Activated naive CD4-positive, alpha-beta T cell (primary cell): ENCODE measurements at places on chromosomes 11 and 22.

DNA sequence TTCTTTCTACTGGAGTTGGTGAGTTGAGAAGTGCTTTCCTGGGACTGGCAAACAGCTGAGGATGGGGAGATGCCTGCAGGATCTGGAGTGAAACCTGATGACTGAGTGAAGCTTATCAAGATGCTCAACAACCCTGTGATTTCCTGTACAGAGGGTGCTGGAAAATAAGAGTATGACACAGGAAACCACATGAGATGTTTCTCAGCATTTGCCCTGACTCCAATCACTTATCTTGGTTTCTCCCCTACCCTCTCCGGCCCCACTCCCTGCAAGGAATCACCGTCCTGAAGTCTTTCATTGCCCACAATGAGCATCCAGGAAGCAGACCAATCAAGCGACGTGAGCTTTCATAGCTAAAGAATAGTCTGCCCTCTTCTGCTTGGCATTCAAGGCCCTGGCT is at the start of gene MRGPRX2:
Gene MRGPRX2 (minus strand): TSS at position 89 of the 400 bp plus-strand sequence. CDS start 4,315 bp downstream, outside the sequence.
- no peak for DNase-seq

DNA sequence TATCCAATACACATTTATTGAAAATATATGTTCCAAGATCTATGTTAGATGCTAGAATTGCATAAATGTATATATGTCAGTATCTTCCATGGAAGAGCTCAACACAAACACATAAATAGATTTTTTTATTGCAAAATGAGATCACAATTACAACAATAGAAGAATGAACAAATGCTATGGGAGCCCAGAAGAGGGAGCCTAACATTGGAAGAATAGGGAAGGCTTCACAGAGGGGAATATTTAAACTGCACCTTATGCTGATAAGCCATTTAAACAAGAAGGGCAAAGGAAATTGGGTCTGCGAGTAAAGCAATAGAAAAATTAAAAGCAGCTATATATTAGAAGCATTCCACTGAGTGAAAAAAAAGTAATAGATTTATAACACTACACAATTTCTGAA is 96.1 kb upstream of the LRRC55 start:
- no peak for DNase-seq

DNA sequence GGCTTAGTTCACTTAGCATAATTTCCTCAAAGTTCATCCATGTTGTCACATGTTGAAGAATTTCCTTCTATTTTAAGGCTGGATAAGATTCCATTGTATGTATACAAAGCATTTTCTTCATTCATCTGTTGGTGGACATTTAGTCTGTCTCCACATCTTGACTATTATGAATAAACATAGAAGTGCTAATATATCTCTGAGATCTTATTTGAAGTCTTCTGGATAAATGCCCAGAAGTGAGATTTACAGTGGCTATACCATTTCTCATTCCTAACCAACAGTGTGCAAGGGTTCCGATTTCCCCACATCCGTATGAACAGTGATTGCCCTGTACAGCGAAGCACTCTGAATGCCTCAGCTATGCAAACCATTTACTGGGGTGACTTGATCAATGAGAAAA is 6.6 kb upstream of the ZFTA start:
- DNase-seq = no peak

DNA sequence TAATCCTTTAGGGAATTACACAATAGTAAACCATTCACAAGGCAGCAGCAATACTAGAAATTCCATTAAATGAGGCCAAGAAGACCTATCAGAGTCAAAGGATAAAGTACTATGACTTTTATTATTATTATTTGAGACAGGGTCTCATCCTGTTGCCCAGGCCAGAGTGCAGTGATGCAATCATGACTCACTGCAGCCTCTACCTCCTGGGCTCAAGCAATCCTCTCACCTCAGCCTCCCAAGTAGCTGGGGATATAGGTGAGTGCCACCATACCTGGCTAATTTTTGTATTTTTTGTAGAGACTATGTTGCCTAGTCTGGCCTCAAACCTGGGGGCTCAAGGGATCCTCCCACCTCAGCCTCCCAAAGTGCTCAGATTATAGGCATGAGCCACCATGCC is 51.8 kb downstream of the TTC28 start:
- DNase-seq = no peak

- no peak for DNase-seq
Observed at GRCh38 chr11:6196396-6196795, 2.6 kb upstream of the OR52W1 start.

DNA sequence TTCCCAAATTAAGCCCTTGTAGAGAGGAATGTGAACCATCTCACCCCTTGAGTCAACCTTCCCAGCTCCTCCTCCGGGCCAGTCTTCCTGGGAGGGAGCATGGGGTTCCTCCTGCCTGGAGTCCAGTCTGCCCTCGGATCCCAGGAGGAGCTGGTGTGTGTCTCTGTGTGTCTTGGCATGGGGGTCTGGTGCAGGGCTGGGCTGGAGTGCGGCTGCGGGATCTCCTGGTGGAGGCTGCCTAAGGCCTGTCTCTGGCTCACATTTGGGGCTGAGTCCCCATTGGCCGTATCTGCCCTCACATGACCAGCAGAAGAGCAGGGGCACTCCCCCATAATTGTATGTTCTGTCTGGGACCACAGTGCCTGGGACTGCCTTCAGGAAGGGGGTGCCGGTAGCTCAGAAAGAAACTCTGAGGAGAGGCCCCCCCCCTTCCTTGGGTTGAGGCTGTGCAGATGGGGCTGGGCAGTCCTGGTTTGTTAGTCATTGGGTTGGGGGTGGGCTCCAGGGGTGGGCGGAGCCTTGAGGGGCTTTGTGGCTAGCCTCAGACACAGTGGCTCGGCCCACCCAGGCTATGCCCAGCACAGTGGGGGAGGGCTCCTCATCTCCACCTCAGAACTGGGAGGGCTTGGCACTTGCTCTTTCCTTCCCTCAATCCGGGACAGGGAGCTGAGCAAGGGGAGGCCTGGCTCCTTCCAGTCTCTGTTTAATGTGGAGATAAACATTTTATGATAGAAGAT is 2.9 kb downstream of the C1QTNF5 start:
- no peak for DNase-seq

DNA sequence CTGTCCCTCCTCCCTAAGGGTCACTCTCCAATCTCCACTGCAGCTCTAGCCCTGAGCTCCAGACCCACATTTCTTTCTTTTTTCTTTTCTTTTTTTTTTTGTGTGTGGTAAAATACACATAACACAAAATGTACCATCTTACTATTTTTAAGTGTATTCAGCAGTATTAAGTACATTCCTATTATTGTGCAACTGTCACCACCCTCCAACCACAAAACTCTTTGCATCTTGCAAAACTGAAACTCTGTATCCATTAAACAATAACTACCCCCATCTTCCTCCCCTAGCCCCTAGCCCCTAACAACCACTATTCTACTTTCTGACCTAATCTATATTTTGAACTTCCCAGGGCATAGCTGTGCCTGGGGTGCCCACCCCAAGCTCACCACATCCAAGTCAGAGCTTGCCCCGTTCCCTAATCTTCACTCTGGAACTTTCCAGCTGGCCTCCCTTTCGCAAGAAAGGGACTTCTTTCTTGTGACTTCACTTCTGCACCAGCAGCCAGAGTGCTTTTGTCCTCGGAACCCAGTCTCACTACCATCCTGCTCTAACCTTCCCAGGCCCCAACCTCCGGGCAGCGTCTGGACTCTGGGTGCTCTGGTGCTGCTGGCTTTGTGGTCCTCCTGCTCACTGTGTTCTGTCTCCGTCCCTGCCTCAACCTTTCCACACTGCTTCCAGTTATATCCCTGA is 30.7 kb downstream of the PARVG start:
- no peak for DNase-seq

DNA sequence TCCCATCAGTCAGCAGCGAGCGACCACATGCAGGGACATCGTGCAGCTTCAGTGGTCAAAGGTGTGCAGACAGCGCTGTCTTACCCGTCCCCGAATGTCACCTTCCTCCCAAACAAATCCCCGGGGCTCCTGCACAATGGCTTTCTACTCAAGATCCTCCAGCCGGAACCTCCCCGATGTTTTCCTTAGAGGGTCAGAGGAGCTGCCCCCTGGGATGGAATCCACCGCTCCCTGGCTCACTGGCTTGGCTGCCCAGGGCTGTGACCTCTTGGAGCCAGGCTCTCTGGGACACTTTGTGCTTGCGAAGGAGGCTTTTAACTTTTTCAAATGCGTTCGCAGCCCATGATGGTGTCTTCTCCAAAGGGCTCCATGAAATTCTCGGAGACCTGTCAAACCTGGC is 17.3 kb upstream of the FGF19 start:
- DNase-seq = no peak

GRCh38 chr11:64093233-64094039 is 57.7 kb downstream of the FLRT1 start:
- DNase-seq = no peak

GRCh38 chr11:116485425-116485824 is 287.4 kb downstream of the BUD13 start:
- no peak for DNase-seq

- DNase-seq = peak; percentile 82
Observed at GRCh38 chr11:57667117-57667735, 688 bp upstream of the ZDHHC5 start.

DNA sequence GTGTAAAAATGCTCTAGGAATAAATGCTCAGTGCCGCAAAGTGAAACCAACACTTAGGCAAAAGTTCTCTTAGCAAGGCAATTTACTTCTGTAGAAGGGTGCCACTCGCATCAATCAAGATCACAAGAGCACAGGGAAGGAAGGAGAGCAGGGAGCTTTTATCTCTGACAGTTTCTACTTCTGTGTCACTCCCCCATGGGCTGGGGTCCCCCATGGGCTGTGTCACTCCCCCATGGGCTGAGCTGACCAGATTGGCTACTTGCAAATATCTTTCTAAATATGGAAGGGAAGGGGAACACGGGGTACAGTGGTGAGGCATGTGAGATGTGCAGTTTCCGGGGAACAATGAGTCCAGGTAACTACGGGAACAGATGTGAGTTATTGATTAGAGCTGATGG is 397 bp downstream of the OR52N2 start:
- DNase-seq = no peak

DNA sequence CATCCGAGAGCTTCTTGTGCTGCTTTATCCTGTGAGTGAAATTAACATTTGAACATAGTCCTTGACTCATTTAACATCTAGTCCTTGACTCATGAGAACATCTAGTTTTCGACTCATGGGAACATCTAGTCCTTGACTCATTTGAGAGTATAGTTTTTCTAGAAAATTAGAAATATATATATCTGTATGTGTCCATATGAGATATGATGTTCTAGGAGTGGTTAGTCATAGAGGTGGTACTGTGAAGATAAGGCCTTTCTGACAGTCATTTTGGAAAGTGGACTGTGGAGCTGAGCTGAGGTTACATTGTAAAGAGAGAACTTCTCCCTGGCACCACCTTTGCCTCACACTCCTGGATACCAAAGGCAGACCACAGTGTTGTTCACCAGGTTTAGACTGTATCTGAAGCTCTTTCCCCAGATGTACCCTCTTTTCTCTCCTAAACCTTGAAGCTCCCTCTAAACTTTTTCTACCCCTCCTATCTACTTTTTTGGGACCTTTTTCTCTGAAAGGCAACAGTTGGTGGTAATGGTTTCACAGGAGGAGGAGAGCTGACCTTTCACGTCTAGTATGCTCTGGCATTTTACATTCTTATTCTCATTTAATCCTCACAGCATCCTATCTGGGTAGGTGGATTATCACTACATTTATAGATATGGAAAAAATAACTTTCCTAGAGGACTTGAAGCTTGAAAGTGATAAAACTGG is 67.2 kb downstream of the PPP2R1B start:
- no peak for DNase-seq

DNA sequence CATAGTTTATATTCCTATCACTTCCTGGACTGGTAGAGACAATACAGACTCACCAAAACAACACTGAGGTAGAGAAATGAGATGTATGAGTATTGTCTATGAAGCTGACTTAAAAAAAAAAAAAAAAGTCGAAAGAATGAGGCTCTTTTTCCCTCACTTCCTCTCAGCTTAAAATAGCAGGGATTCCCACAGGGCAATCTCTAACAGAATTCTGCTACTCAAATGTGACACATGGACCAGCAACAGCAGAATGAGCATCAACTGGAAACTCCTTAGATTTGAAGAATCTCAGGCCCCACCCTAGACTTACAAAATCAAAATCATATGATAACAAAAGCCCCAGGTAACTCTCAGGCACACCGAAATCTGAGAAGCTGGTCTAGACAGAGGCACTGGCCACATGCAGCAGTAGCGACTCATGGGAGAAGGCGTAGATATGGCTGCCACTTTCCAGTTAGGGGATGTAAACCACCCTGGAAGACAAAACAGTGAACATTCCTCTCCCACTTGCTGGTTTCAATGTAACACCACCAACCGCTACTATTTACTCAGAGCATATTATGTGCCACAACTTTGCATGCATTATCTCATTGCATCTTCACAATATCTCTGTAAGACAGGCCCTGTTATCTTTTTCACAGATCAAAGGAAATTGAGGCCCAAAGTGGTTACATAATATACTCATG is 128.0 kb downstream of the RBFOX2 start:
- DNase-seq = no peak

DNA sequence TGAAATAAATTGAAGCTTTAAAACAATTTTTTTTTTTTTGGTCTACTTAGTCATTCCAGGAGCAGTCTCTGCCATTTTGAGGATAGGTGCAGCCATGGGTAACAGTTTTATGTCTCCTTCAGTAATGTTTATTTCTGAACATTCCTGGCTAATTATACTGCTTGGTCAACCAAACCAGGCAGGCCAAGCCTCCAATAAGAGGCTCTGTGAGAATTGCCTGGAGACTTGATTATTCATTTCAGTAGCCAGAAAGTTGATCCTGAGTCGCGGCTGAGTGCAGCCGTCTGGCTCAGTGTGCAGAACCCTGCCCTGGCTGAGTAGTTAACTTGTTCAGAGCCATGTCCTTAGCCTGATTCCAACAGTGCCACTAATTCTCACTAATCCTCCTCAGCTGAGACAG is 364.0 kb upstream of the FAT3 start:
- no peak for DNase-seq

DNA sequence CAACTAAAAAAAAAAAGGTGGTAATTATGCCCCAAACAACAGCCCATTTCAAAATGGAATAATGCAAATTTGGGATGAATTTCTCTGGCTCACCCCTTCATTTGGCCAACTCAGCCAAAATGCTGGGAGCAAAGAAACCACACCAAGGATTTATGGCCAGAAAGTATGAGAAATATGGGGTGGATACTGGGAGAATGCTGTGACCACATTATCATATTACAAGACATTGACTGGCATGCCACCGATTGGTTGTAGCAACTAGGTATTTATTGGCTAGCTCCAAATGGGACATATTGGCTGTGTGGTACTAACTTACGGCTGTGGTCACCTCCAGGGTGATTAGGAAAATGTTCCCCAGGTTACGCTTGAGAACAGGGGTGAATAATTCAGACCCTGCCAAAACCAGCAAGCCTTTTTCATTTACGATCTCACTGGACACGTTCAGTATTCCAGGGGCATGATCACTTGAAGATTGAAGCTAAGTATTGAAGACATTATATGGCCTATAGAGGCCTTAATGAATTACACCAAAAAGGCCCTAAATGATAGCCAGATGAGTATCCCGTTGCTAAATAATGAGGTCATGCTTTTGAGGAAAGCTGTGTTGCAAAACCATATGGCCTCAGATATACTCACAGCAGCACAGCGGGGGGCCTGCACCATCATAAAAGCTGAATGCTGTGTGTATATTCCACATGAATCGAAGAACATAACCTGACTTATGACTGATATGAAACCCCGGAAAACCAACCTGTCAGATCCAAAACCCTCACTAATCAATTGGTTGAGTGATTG is 3.8 kb upstream of the FDX1 start:
- no peak for DNase-seq

GRCh38 chr22:44181033-44181911 is 547 bp downstream of the PARVG start:
- DNase-seq = peak; percentile 33
